ENCODE measurements at places on chromosomes 3 and 15.
A peak's percentile ranks its signal among the peaks of the same experiment; 100 is the strongest.

DNA sequence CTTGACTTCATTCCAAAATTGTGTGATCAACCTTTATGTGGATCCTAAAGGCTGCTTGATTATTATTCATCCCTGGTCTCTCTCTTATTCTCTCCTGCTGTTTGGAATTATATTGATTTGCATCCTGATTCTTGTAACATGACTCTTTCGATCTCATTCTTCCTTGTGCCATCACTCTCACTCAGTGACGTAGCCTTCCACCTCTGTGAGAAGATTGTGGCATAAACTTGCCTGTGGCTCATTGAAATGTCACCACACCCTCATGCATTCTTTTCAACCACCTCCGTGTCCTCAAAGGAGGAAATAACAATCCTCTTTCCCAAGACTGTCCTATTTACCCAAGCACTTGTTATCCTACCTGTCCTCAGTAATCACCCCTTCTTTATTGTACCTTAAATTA lies 41.3 kb upstream of the GCNT3 start:
- DNase-seq, result no peak

- DNase-seq, result peak; percentile 48
These were observed 98.1 kb downstream of the SEMA5B start for GRCh38 chr3:122929188-122930062.

DNA sequence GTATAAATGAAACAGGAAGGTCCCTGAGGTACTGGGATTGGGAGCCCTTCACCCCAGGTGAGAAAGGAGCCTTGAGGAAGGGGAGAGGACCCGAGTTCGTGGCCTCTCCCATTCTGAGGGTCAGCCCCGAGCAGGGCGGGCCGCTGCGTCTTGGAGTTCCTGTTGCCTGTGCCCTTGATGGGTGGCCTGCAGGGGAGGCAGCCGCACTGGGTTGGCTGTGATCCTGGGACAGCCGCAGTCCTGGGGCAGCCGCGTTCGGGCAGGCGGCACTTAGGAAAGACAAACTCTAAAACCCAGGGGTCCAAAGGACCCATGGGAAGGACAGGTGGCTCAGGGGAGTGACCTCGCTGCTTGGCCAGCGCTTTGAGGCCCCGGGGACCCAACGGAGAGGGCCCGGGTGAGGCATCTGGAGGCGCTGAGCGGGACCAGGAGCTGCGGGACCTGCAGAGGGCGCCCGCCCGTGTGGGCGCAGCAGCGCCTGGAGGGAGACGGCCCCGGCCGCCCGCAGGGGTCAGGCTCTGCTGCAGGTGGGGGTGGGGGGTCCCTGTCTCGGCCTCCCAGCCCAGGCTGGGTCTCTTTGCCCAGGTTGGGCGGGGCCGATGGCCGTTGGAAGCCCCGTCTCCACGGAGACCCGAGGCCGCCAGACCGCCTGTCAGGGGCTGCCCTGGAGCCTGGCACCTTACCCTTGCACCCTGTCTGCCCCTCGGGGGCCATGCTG lies 65.1 kb downstream of the HMCES start:
- peak; percentile 59 for DNase-seq

GRCh38 chr15:71248386-71248785 lies 133.1 kb downstream of the THSD4 start:
- no peak for DNase-seq

DNA sequence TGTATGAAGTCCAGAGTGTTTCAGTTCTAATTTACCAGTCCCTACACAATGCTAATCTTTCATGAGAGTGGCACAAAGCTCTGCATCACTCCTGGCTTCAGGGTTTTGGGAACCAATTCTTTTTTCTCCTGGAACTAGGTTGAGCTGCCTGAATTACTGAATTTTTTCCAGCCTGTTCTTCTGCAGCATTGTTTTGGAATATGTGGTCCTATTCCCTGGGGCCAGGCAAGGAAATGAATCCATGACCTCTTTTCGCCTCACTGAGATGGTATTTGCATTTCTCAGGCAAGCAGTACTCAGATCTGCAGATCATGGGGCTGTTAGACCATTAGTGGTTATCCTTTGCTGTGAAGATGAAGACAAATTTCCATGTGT lies 25.6 kb upstream of the GPR171 start:
- no peak for DNase-seq

DNA sequence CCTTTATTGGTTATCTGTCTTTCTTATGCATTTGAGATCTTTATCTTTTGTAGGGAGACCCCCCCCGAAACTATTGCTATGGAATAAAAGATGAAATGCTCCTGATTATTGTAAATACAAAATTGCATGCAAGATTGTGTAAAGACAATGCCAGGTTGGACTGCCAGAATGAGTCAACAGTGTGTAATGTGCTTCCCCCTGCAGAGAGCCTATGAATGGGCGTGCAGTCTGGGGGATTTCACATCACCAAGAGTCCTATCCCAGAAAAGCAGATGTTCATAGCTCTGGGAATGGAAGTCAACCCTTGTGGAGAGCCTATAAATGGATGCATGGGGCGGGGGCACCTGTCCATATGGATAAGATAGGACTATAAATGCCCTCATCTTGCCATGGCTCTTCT lies 584.3 kb downstream of the NSUN3 start:
- DNase-seq, result no peak

DNA sequence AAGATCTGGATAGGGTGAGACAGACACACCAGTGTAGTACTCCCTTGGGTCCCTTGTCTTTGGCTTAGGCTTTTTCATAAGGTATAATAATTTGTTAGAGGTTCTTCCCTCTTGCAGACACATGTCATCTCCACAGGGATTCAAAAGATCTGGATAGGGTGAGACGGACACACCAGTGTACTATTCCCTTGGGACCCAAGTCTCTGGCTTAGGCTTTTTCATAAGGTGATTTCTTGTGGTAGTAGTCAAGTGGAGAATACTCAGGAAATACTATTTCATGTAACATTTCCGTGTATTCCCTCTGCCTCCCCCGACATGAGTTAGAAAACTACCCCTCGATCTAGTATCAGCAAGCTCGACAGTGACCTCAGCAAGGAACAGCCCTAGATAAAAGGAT lies 954 bp upstream of the MAPKBP1 start:
- DNase-seq, result no peak

DNA sequence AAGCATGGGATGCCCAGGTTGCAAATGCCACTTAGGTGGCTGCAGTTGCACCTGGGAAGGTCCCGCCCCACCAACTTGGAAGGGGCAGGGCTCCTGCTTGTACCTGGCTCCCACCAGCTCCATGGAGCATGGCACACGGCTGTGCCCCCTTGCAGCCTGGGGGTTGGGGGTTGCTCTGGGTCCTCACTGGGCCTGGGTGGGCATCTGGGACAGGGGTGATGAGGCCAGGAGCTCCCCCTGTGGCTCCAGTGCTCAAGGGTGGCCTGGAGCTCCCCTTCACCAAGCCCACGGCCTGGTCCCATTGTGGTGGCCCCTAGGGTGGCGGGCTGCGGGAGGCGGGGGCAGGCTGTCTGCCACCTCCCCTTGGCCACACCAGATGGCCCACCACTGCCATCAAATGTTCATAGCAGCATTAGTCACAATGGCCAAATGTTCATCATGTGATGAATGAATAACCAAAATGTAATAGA lies 36.7 kb downstream of the GHSR start:
- DNase-seq, result no peak

GRCh38 chr3:13039213-13039896 lies 33.9 kb downstream of the IQSEC1 start:
- no peak for DNase-seq

- peak; percentile 76 for DNase-seq
These were observed 7.4 kb downstream of the EDEM1 start for GRCh38 chr3:5194801-5195509.

DNA sequence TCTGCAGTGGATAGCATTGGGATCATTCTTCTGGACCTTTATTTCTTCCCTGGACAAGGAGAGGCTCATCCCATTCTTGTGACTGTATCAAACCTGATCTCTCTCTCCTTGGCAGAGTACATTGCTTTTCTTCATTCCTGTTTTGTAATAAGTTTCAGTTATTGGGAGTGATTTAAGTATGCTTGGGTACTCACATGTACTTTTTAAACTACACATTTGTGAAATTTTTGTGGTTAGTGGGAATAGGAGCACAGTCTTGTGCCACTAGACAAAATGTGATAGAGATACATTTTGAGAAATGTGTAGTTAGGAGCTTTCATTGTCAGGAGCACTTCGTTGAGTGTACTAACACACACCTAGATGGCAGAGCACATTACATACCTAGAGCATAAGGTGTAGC lies 262.6 kb downstream of the C3orf38 start:
- DNase-seq, result no peak

DNA sequence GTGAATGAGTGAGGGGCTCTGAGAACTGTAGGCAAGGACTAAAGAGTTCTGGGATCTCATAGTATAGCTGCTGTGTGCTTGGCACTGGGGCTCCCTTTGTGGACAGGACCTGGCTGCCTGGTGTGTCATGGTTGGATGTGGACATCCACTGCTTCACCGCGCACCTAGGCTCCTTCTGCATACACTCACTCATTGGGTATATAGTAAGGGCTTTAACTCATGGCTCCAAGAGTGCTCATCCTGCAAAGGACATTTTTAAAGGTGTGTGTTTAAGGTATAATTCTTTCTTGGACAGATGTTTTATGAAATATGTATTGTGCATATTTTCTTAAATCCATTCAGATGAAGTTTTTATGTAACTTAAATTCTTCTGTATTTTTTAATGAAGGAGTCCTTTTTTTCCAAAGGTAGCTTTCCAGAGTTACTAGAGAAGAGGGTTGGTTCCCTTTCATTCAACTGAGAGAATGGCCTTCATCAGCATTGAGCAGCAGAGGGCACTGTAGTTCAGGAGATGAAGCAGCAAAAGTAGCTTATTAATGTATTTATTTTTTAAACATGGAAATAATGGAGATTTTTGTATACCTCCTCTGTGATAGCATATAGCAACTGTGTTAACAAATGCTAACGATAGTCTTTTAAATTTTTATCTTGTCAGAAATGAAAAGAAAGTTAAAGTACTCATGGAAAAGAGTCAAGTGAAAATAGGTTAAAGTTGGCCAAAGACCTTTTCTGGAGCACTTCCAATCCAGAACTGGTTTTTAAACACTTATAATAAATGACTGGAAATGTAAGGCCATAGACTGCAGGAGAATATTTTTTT lies 25.2 kb downstream of the OXNAD1 start:
- peak; percentile 74 for DNase-seq

GRCh38 chr3:40677749-40678148 lies 153.0 kb downstream of the ZNF621 start:
- no peak for DNase-seq

GRCh38 chr3:149589332-149589731 lies 68.5 kb downstream of the WWTR1 start:
- DNase-seq, result peak; percentile 43

- no peak for DNase-seq
These were observed 14.0 kb upstream of the FSIP1 start for GRCh38 chr15:39796601-39797000.

DNA sequence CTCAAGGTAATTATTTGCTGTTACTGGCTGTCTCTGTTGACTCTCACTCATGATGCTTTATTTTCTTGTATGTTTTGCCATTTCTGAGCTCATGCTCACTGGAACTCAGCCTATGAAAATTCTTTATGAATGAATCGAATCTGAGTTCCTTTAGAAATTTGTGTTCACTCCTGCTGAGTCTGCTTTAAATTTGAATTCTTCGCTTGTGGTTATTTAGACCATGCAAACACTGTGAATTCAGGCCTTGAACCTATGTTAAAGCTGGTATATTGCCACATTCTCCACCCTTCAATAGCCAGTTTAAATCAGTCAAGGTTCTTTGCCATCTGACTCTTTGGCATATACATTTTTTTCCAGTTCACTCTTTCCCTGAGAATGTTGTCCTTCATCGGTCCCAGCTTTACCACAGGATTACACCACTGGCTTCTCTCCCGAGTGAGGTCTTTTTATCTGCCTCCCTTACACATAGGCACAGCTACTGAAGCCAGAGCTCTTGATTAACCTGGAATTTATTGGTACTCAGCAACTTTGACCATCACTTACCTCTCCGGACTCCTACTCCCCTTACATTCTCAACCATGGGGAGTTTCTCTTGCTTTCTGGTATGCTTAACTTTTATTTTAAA lies 400.6 kb downstream of the VPS13C start:
- DNase-seq, result no peak

- no peak for DNase-seq
These were observed 1178.7 kb upstream of the GBE1 start for GRCh38 chr3:82940124-82940523.

DNA sequence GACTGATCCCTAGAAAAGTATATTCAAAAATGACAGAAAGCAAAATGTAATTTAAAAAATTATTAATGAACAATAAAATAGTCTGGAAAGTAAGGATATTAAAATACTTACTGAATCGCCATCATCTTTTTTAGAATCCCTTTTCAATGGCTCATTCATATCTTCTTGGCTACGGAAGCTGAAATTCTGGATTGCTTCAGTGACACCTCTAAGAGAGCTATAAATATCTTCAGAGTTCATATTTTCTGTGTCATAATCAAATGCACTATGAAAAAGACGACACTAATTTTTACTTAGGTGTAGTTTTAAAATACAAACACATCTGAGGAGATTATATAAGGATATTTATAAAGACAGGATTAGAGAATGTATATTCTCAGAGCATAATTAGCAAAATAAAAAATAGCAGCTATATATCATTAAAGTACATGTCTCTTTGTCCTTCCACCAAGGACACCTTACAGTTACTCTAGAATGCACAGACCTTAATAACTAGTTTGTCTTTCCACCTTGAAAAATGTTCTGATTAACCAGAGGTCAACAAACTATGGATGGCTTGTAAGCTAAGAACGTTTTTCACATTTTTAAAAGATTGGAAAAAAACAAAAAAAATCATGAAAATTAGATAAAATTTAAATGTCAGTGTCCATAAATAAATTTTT lies 98.6 kb upstream of the UBP1 start:
- no peak for DNase-seq

DNA sequence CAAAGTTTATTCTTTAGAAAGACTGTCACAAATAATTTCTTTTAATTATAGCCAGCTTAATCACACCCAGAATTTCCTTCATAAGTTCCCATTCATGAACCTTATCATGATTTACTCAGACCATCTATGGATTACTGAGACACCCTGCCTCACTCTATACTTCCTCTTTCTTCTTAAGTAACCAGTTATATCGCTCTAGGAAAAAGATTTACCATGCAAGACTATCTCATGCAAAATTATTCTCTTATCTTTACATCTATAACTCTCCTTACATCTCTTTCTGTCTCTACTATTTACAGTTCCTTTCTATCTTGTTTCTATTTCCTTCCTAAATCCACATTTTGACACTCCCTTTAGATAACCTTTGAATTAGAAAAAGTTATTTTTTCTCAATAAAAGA lies 316.8 kb downstream of the POLQ start:
- DNase-seq, result no peak

DNA sequence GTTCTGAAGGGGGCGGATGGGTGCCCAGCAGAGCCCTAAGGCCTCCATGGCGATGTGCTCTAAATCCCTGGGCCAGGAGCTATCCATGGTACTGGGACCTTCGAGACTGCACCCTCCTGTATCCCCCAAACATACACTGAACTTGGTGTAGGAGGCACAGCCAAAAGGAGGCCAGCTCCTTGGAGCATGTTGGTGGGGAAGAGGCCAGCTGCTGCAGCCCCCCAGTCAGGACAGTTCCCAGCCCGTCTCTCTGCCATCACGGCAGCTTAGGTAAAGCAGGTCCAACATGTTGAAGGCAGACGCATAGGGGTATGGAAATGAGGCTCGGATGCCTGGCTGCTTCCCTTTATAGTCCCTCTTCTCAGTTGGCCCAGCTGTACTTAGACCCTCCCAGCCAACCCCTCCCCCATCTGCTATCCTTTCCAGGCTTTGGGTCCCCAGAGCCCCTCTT lies 1.8 kb downstream of the CAMKV start:
- DNase-seq, result peak; percentile 13

- no peak for DNase-seq
These were observed 12.4 kb upstream of the CLK3 start for GRCh38 chr15:74603026-74603788.

- DNase-seq, result no peak
These were observed 58.8 kb downstream of the IL16 start for GRCh38 chr15:81255315-81255957.

GRCh38 chr3:139530717-139531116 lies 8.8 kb downstream of the RBP1 start:
- no peak for DNase-seq
